ENCODE measurements at places on chromosomes 7 and 10.
A peak's percentile ranks its signal among the peaks of the same experiment; 100 is the strongest.

DNA sequence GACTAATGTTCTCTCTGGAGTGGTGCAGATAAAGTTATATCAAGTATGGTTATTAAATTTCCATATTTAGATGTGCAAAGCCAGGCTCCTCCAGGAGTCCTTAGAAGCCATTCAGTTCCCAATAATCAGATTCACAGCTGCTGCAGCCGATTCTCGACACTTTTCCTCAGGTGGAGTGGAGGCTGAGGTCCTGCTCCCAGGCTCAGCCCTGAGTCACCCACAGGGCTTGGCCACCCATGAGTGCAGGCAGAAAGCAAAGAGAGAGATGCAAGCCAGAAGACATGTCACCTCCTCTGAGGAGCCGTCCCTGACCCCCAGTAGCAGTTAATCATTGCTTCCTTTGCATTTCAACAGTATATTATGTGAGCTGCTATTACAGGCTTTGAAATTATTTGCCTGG lies 36.3 kb upstream of the NANOS1 start:
- DNase-seq = no peak

DNA sequence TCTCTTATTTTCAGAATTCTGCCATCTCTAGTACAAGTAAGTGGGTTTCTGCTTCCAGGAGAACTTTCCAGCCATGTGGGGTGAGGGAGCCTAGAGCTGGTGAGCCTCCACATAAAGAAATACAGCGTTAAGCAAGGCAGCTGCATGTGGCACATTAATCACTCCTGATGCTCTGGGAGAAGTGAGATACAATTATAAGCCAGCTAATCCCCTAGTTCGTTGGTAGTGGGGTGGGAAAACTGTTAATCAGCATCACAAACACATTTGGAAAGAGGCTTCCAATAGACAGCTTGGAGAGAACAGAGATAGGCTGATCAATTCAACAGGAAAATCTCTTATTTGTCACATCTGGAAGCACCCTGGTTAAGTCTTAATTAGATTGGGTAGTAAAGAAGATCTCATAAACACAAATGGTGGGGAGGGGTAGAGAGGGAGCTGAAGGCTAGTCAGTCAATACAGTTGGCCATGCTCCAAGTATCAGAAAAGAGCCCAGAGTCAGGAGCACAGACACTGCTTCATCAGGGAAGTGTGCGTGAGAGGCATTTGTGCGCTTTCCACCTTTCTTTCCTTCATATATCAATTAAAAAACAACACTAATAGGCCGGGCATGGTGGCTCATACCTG lies 130.6 kb downstream of the SORCS1 start:
- no peak for DNase-seq

DNA sequence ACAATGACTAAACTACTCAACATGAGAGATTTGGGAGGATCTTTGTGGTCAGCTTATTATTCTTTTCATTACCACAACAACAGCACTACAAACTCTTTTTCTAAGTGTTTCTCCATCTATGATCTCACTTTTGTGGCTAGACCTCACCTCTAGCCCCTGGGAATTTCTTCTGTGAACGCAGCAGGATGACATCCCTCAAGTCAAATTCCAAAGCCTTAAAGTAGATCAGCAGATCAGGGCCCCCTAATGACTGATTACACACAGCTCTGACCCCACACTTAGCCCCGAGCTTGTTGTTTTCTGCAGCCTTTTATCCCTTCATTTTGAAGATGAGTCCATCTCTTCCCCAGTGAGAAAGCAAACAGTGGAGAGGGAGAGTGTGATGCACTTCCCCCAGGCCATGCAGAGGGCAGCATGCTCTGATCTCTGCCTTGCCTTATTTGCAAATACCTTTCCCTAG lies 27.3 kb downstream of the TFAM start:
- DNase-seq = no peak

DNA sequence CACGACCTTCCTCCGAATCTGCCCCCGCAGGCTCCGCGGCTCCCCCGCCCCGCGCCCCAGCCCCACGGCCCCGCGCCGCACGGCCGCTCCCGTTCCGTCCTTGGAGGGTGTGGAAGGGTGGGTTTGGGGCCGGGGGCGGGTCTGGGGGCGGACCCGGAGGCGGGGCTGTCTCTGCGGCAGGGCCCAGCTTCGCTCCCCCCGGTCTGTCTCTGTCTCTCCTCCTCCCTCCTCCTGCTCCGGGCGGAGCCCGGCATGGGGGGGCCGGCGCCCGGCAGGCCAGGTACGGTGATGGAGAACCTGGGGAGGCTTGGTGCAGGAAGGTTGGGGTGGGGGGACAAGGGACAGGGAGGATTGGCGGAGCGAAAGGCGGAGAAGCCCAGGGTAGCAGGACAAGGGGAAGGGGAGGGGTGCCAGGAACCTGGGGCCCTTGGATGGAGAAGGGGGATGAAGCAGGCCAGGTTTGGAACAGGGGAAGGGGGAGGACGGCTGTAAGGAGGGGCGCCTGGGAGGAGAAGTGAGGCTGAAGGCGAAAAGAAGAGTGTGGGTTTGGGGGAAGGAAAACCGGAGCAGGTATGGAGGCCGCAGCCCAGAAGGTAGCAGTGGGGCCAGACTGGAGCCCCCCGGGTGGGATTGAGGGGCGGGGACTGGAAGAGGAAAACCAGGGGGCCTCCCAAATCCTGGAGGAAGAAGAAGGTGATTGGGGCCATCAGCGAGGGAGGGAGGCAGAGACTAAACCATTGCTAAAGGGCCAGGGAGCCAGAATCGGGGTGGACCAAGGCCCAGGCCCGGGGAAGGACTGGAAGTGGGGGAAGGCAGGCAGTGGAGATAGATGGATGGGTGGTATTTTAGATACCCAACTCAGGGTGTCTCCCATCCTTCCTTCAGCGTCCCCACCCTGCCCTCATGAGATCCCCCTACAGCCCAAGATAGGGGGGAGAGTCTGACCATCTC lies at the start of gene NYAP1:
TSS of gene NYAP1 (plus strand) at position 206 of the 951 bp plus-strand sequence. CDS start 1,385 bp downstream, outside the sequence.
- DNase-seq = peak; percentile 46

GRCh38 chr10:108787932-108788331 lies 1135.4 kb downstream of the XPNPEP1 start:
- DNase-seq = no peak

- DNase-seq = no peak
Measured at GRCh38 chr7:63025815-63026214, 972.8 kb upstream of the ZNF722 start.

DNA sequence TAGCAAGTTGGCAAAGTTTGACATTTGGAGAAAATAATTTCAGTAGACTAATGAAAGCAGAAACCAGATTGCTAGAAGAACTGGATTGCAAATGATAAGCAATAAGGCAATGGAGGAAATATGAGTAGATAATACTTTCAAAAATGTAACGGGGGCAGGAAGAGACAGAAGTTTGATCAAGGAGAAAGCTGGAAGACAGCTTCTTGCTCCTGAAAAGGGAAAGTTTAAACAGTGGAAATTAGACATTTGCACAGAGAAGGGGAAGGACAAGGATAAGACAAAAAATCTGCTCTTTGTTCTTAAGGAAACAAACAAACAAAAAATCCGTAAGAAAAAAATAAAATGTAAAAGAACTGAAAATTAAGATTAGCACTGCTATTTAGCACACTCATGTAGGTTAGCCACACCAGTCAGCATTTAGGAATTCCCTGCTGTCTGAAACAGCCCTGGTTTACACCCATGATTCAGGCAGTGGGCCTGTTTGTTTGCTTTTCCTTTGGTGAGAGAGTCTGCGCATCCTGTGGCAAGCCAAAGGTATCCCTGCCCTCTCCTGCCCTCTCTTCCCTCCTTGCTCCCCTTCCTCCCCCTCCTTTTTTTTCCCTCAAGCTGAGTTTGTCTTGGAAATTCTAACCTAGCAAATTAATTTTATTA lies 104.3 kb upstream of the CAV2 start:
- DNase-seq = no peak

- no peak for DNase-seq
Measured at GRCh38 chr7:95859429-95859828, 87.1 kb downstream of the DYNC1I1 start.

- no peak for DNase-seq
Measured at GRCh38 chr10:58023341-58024073, 244.2 kb downstream of the IPMK start.

DNA sequence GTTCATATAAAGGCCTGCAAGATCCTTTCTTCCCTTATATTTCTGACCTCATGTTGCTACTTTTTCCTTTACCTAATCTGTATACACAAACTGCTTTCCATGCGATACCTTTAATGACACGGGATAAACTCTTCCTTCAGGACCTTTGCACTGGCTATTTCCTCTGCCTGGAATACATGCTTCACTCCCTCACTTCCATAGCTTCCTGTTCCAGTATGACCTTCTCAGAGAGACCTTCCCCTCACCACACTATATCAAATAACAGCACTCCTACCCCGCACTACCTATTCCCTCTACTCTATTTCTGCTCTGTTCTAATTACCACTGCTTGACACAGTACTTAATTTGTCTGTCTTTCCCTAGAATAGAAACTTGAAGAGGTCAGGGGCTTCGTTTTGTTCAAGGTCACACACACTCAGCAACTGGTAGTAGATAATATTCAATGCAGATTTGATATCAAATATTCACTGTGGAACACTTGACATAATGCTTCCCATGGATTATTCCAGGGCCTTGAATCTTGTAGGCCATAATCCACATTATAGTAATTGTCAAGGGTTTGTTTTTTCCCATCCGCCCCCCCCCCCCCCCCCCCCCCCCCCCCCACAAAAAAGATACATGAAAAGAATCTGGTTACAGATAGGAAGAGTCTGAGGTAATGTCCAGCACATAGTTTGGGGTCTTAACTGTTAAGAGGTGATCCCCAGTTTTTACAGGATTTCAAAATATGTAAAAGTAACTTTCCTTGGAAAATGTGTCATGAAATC lies 11.1 kb downstream of the SYPL1 start:
- no peak for DNase-seq

- no peak for DNase-seq
Measured at GRCh38 chr10:33157103-33157502, 177.4 kb downstream of the NRP1 start.

- no peak for DNase-seq
Measured at GRCh38 chr7:69577221-69577620, 21.1 kb upstream of the AUTS2 start.

- DNase-seq = no peak
Measured at GRCh38 chr7:3151784-3152183, 108.1 kb upstream of the CARD11 start.

- DNase-seq = no peak
Measured at GRCh38 chr7:121913947-121914675, 41.1 kb downstream of the PTPRZ1 start.

- DNase-seq = no peak
Measured at GRCh38 chr7:116785843-116786242, 76.5 kb upstream of the CAPZA2 start.

DNA sequence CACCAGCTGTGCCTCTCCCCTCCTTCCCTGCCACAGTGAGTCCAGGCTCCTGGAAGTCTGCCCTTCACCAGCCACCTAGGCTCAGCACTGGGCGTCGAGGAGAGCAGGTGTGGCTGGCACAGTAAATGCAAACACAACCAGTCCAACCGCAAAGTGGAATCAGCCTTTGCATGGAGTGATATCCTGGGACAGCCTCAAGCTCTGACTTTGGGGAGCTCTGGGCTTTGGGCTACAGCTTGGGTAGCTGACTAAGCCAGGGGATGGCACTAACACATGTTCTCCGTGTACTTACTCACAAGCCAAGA lies 312.4 kb downstream of the KCNMA1 start:
- DNase-seq = no peak

- DNase-seq = no peak
Measured at GRCh38 chr7:123437447-123437995, 96.9 kb downstream of the IQUB start.

DNA sequence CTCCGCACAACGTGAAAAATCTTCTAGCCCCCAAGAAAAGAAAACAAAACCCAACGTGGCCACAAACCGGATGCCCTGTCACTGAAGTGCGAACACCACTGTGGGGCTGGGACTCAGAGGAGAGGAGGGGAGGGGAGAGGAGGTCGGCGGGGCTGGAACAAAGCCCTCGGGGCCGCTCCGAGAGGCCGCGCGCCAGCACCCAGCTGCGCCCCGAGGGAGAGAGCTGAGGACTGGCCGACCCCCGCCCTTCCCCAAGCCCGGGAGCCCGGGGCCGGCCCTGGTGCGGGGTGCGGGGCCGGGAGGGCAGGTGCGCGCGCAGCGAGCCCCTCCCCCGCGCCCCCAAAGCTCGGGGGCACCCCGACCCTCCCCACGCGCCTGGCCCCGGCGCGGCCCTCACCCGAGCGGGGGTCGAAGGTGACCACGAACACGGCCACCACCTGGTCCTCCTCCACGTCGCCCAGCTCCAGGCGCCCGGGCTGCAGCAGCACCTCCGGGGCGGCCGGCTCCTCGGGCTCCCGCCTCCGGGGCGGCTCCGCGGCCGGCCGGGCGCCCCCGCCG lies 398 bp downstream of the DENND11 start:
- DNase-seq = peak; percentile 67

DNA sequence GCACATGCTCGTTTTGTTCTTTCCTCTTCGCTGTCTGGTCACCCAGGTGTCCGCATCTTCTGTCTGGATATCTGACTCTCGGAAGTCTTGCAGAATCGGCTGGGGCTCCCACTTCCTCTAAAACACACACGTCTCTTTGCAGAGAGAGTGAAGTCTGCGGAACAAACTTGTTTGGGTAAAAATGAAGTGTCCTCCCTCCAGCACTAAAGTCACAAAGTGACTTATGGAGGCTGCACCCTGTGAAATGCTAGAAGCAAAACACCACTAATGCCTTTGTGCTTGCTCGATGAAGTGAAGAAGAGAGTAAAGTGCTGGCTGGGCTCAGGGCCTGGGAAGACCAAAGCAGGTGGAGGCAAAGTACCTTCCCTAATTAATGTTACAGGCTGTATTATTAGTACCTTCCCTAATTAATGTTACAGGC lies 71.4 kb downstream of the FGFR2 start:
- no peak for DNase-seq

GRCh38 chr7:140667476-140667875 lies 5.3 kb upstream of the ADCK2 start:
- DNase-seq = no peak

- no peak for DNase-seq
Measured at GRCh38 chr10:96342402-96342801, 16.4 kb downstream of the OPALIN start.

GRCh38 chr7:49527182-49527581 lies 246.3 kb upstream of the VWC2 start:
- DNase-seq = no peak

DNA sequence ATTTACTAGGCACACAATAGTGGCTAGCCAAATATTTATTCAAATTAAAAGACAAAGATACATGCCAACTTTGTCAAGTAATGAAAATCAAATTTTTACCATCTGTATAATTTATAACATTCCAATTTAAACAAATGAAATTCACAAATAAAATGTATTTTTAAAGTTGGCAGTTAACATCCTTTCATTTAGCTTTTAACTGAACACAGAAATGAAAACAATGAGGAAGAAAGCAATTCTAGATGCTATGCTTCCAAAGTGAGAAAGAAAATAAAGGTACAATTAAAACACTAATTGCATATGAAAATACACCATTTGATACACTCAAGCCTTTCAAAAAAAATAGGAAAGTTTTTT lies 123.1 kb downstream of the MPP7 start:
- DNase-seq = no peak

GRCh38 chr10:44752451-44753441 lies 158.4 kb upstream of the TMEM72 start:
- no peak for DNase-seq

- no peak for DNase-seq
Measured at GRCh38 chr10:84966708-84967441, 638.5 kb downstream of the CCSER2 start.
